ENCODE measurements at places on chromosomes 2 and 18.

DNA sequence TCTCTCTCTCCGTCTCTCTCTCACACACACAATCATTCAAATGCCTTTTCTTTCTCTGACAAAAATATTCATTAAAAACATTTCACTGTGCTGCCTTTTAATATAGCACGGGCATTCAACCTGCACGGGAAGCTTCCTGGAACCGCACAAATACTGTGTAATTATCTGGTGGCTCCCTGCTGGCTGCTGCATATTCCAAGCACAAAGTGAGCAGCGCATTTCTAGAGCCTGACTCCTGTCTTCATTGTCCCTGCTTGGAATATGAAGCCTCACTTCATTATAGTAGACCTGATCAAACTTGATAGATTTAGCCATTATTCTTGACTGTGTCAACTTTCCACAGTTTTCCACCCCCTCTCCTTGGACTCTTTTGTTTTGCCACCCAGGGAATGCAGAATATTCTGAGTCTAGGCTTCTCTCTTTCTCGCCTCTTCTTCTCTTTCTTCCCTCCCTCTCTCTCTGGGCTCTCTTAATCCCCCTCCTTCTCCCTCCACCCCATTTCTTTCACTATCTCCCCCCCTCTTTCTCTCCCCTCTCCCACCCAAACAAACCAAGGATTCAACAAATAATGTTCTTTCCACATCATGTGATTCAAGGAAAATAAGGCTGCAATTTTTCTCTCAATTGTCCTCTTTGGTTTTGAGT, 672.1 kb upstream of the FANCL start:
- no peak for DNase-seq

DNA sequence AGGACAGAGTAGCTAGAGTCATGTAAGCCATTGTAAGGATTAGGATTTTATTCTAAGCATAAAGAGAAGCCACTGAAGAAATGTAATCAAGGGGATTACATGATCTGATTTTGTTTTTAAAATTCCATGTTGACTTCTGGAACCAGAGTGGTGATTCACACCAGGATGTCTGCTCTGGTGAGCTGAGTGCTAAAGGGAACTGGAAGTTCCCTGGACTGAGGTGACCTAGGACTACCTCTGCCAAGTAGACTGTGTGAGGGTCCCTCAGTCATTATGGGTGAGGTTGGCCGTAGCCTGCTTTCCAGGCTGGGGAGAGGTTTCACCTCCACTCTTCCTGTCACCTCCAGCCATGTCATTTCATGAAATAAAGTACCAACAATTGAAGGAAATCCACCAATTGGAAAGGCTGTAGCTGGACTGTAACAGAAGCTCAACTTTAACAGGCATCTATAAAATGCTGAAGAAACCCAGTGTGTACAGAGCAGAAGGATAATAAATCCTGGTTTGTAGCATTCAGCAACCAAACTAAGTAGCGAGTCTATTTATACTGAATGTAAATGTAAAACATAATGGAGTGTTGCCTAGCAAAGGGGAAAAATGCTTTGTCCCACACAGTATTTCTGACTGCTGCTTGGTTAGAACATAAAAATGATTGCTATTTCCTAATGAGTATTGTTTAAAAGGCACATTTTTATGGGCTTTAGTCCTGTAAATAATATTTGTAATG, 507.4 kb upstream of the PKDCC start:
- no peak for DNase-seq

- no peak for DNase-seq
Measured at GRCh38 chr2:32783469-32783868, 155.6 kb downstream of the TTC27 start.

DNA sequence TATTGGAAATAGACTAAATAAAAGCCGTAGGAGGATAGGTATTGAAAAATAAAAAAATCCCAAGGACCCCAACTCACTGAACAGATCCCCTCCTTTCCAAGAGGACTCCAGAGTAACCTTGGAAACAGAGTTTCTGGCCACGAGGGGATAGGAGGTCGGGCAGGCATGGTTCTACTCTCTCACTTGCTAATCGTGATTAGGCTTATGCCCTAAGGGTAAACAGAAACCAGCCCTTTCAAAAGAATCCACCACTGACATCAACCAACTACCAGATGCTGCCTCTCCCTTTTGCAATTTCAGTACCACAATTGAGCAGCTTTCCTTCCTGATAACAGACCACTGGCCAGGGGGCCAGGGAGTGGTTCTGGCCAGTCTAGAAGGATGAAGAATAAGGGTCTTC, 477.8 kb downstream of the EIPR1 start:
- DNase-seq, result no peak

- no peak for DNase-seq
Measured at GRCh38 chr2:40281021-40281940, 170.6 kb downstream of the SLC8A1 start.

GRCh38 chr2:197052356-197052755, 125.8 kb upstream of the PGAP1 start:
- no peak for DNase-seq

- no peak for DNase-seq
Measured at GRCh38 chr2:85049236-85049635, 78.3 kb downstream of the KCMF1 start.

GRCh38 chr2:109386004-109386695, 227.6 kb downstream of the SEPTIN10 start:
- no peak for DNase-seq

GRCh38 chr2:152171718-152172117, 3.8 kb downstream of the STAM2 start:
- DNase-seq, result no peak

DNA sequence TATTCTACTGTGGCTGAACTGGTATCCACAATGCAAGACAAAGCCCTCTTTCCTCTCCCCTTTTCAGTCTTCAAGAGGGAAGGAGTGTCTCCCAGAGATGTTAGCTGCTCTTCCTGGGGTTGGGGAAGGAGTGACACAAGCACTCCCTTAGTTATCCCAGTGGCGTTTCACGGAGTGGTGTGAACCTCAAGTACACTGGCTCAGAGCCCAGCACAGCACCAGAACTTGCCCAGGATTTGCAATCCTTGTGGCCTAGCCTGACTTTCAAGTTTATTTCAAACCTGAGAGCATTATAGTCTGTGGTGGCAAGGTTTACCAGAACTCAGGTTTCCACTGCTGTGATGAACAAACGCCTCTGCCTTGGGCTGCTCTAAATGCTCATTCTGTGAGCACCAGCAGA, 162.5 kb downstream of the CCDC102B start:
- DNase-seq, result no peak

DNA sequence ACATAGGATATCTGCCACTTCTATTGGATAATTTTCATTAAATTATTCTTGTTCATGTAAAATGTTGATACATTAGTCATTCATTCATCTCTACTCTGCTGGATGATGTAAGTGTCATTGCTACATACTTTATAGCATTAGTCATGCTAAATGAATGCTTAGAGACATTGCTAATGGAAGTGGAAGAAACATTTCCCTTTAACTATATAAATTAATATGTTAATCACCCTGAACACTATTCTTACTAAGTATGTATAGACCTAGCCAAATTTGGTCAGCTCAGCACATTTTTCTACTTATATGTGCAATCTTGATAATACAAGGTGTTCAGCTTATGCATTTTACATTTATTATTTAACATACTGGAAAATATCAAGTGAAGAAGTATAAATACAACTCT, 160.2 kb downstream of the DPP4 start:
- DNase-seq, result no peak

- DNase-seq, result no peak
Measured at GRCh38 chr2:160105366-160105765, 43.0 kb upstream of the PLA2R1 start.

DNA sequence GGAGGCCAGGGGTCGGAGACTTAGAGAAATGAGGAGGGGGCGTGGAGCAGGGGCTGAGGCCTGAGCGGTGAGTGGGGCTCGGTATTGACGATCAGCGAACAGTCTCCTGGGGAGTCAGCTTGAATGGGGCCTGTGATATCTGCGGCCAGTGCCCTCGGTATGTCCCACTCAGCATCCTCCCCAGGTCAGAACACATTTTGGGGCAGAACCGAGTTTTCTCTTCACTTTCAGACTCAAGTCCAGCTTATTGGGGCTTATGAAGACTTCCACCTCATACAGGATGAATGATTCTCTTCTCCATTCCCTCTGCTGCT, 82.6 kb downstream of the RRM2 start:
- no peak for DNase-seq

DNA sequence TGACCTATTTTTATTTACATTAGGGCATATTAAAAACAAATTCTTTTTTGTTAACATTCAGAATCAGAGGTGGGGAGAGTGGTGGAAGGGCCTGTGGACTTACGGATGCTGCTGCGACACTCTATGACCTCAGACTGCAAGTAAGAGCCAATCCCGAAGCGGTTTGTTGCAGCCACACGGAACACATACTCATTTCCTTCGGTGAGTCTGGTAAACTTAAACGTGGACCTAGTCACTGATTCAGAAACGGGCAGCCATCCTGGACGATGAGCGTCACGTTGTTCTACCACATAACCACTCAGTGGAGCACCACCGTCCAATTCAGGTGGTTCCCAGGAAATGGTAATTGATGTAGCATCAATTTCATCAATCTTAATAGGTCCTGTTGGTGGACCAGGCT, 61.9 kb downstream of the PLEKHA3 start:
- DNase-seq, result no peak

DNA sequence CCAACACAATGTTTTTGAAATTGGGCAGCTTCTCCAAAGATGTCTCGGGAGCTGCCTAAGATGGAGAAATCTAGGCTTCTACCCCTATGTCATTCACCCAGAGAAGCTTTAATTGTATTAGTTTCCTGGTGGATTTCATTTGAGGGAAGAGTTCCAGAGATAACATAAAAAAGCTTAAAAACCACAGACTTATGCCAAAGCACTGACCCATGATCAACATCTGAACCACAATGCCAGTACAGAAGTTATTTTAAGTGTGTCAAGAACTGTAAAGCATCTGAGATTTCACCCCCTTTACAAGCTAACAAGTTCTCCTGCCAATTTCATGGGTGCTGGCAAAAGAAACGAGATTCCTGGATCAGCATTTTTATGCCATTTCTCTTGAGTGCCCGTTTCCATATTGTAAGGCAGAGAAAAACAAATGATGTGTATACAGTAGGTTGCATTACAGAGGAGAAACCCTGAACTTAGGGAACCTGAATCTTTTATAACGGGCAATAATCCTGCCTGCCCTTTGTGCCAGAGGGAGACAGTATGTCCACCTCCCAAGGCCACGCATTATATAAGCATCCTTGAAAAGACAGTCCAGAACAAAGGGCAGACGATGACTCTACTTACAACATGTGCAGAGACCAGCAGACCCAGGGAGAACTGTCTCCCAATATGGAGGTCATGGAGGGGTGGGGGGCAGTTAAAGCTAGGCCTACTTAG, 44.1 kb downstream of the MREG start:
- DNase-seq, result no peak

- DNase-seq, result peak; percentile 93
Measured at GRCh38 chr18:63887424-63887823, at the start of gene SERPINB2. Gene SERPINB2 (plus strand): TSS chr18:63887705. CDS start chr18:63891445, 3,740 bp downstream.
